Stimulated activated CD4-positive, alpha-beta T cell treated with anti-CD3 and anti-CD28 coated beads, Interleukin-15, amount 100 ng/mL, for 1 hour (primary cell): ENCODE measurements at places on chromosomes 4 and X.

GRCh38 chrX:39238006-39238405 is 436.7 kb downstream of the MID1IP1 start:
- no peak for DNase-seq

DNA sequence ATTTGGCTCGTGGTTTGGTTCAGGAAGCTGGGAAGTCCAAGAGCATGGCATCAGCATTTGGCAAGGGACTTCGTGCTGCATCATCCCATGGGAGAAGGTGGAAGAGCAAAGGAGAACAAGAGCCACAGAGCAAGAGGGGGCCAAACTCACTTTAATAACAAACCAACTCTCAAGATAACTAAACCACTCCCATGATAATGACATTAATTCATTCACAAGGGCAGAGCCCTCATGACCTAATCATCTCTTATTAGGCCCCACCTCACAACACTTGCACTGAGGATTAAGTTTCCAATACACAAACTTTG is 113.4 kb upstream of the ATXN3L start:
- DNase-seq = no peak

GRCh38 chr4:25982962-25983361 is 68.9 kb downstream of the SMIM20 start:
- DNase-seq = no peak

GRCh38 chr4:72951628-72952027 is 117.9 kb downstream of the COX18 start:
- DNase-seq = no peak

DNA sequence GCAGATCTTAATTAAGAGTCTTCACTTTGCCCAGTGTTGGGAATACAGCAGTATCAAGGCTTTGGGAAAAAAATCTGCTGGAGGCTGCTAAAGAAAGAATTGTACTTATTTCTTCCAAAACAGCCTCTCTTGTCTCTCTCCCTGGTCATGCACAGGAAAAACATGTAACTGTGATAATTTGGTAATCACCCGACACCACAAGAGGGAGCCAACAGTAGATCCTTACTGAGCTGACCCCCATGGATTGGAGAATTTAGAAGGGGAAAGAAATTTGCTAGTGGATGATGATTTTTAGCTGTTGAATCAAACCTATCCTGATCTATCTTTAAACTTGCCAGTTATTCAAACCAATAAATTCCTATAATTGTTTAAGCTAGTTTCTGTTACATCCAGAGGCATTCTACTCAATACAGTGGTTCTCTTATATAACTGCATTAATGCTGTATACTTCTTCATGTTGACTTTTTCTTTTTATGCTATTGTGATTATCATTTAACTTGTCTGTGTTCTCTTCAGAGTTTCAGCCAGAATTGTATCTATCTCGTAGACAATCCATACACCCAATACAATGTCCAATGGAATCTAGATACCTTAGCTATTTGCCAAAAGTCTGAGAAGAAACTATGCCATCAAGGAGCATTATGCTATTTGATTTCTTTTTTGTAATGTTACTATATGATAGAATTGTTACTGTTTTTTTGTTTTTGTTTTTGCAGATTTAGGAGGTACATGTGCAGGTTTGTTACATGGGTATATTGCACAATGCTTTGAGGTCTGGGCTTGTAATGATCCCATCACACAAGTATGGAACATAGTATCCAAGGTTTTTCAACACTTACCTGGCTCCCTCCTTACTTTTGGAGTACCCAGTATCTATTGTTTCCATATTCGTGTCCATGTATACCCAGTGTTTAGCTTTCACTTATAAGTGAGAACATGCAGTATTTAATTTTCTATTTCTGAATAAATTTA is 31.3 kb upstream of the ARHGEF38 start:
- no peak for DNase-seq

- DNase-seq = no peak
These were observed 120.0 kb downstream of the SH3RF1 start for GRCh38 chr4:169150806-169151205.

DNA sequence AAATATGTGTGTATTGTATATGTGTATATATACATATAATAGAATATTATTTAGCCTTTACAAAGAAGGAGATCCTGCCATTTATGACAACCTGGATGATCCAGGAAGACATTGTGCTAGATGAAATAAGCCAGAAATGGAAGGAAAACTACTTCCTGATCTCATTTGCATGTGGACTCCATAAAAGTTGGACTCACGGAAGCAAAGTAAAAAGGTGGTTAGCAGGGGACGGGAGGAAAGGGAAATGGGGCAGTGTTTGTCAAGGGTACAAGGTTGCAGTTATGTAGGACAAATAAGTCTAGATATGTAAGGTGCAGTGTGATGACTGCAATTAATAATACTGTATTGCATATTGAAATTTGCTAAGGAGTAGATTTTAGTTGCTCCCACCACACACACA is 331.1 kb upstream of the FSTL5 start:
- no peak for DNase-seq

- DNase-seq = no peak
These were observed 100.9 kb upstream of the WDFY3 start for GRCh38 chr4:85067342-85067741.

DNA sequence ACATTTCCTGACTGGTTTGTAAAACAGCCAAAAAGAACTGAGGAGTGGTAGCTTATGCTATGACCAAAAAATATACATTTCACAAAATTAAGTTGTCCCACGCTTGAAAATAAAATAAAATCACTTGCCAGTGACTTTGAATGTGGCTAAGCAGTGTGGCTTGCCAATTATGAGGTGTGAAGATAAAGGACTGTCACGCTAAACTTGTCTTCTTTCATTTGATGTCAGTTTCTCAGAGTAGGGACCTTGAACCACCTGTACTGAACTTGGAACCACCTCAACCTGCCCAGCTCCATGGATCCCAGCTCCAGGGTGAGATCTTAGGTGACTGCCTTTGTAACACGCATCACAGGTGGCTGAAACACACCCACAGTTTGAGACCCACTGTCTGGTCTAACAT is 113.7 kb upstream of the TBL1X start:
- DNase-seq = no peak

DNA sequence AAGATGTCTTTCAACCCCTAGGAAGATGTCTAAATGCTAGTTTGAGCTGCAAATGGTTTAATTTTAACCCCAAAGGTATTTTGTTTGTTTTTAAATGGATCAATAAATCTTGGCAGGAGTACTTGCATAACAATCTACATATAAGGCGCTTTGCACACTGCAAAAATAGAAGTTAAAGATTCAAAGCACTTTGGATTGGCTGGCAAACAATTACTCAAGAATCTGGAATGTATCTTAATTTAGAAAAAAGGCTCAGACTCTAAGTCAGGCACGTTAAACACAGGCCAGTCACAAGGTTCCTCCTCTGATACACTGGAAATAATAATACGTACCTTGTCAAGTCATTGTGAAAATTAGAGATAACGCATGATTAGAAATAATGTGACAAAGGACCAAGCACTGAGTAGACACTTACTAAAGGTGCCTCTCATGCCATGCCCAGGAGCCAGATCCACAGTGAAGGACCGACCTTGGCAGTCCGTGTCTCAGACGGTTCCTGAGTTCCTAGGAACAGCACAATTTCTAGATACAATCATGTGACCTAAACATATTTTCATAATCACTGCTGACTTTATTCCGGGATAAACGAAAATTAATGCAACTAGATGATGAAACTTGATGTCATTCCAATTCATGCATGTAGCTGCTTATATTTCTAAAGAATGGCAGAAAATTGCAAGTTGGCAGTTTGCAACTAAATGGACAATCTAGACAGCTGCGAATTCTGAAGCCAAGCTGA is 49.6 kb downstream of the PROM1 start:
- DNase-seq = no peak
